ENCODE measurements at places on chromosomes 2 and 18. TPM values are rescaled to one million over a fixed set of nuclear protein-coding genes. Genes with fewer than 3 reads are reported as not detected.

Gene CAMKMT
- total RNA-seq = 5.3 TPM

Gene RAMP1
- not detected for total RNA-seq

Gene PAX3
- not detected for total RNA-seq

Gene DCC
- total RNA-seq = not detected

Gene KCNG2
- not detected for total RNA-seq

Gene VIT
- total RNA-seq = not detected

Gene EPHA4
- total RNA-seq = 0.53 TPM

Gene MC2R
- total RNA-seq = not detected

Gene FEV
- total RNA-seq = not detected

Gene LYG1
- total RNA-seq = 1.3 TPM

Gene DUSP19
- total RNA-seq = 0.70 TPM

Gene MYO1B
- total RNA-seq = 56.1 TPM

Gene SIX3
- total RNA-seq = 0.32 TPM

Gene TMEM37
- total RNA-seq = 2.7 TPM

Gene VAMP5
- total RNA-seq = 0.15 TPM

Gene CPO
- not detected for total RNA-seq

Gene BOLL
- total RNA-seq = not detected

Gene AMER3
- not detected for total RNA-seq

Gene CSRNP3
- not detected for total RNA-seq

Gene RAB27B
- 11.8 TPM for total RNA-seq

Gene TDRD15
- total RNA-seq = not detected

Gene ASAP2
- 37.5 TPM for total RNA-seq

Gene FOXI3
- not detected for total RNA-seq

Gene WDCP
- 12.1 TPM for total RNA-seq

Gene TMEM17
- total RNA-seq = 5.4 TPM

Gene SERPINB11
- total RNA-seq = not detected

Gene GPC1
- 192 TPM for total RNA-seq

Gene FOXD4L1
- 0.58 TPM for total RNA-seq

Gene SGO2
- total RNA-seq = 13.4 TPM

Gene NEURL3
- total RNA-seq = 1.6 TPM

Gene CFAP65
- total RNA-seq = 0.32 TPM

Gene NABP1
- total RNA-seq = 13.7 TPM

Data from A549 treated with RU486 at 1 μM for 4 hours (cell line).